Right ventricle myocardium inferior (tissue), 1 donor: ENCODE measurements at places on chromosomes 5 and 9. TPM values are rescaled to one million over a fixed set of nuclear protein-coding genes. Genes with fewer than 3 reads are reported as not detected.

SHROOM1 gene
- 5.0 TPM for total RNA-seq

MYOZ3 gene
- total RNA-seq, result 5.5 TPM

TSLP gene
- 6.0 TPM for total RNA-seq

FBN2 gene
- 23.8 TPM for total RNA-seq

WNT8A gene
- total RNA-seq, result not detected

GOLGA1 gene
- total RNA-seq, result 16.4 TPM
